Aorta (tissue), 5 donors: ENCODE measurements at places on chromosomes 4 and X. TPM values are rescaled to one million over a fixed set of nuclear protein-coding genes. Genes with fewer than 3 reads are reported as not detected.

COL4A6 gene
- 7.2 TPM for total RNA-seq

DCHS2 gene
- 0.03 TPM for total RNA-seq

RAB33A gene
- total RNA-seq = 0.69 TPM

GRCh38 chr4:183205193-183205592 is 106.1 kb downstream of the WWC2 start:
- no peaks in the 10 kb centered on the region for H3K27me3 ChIP-seq
- DNase-seq = no peak
- no peaks in the 10 kb centered on the region for H3K36me3 ChIP-seq

- no peaks in the 10 kb centered on the region for H3K36me3 ChIP-seq
- H3K27ac ChIP-seq = no peak overlapping the region
- H3K4me3 ChIP-seq = no peak overlapping the region
- DNase-seq = no peak
- H3K4me1 ChIP-seq = no peaks in the 10 kb centered on the region
These were observed 33.2 kb upstream of the CLDN24 start for GRCh38 chr4:183355405-183355804.

DNA sequence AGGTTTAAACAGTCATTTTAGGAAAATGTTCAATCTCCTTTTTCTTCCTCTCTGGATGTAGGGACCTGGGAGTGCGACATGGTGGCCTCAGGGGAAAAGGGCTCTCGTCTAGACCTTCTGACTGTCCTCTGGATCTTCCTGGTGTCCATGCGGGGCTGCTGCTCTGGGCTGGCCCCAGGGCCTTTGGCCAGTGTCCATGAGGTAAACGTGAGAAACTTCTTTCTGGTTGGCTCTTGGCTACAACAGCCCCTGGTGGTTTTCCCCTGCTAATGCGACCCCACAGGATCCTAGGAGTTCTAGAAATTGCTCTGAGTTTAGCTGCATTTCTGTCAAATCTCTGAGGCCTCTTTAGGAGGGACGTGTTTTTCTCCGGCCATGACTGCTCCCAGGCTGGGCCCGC is 85.7 kb downstream of the MFAP3L start:
- no peaks in the 10 kb centered on the region for H3K36me3 ChIP-seq
- no peaks in the 10 kb centered on the region for H3K27me3 ChIP-seq
- H3K27ac ChIP-seq = no peak overlapping the region
- no peaks in the 10 kb centered on the region for H3K4me1 ChIP-seq

DNA sequence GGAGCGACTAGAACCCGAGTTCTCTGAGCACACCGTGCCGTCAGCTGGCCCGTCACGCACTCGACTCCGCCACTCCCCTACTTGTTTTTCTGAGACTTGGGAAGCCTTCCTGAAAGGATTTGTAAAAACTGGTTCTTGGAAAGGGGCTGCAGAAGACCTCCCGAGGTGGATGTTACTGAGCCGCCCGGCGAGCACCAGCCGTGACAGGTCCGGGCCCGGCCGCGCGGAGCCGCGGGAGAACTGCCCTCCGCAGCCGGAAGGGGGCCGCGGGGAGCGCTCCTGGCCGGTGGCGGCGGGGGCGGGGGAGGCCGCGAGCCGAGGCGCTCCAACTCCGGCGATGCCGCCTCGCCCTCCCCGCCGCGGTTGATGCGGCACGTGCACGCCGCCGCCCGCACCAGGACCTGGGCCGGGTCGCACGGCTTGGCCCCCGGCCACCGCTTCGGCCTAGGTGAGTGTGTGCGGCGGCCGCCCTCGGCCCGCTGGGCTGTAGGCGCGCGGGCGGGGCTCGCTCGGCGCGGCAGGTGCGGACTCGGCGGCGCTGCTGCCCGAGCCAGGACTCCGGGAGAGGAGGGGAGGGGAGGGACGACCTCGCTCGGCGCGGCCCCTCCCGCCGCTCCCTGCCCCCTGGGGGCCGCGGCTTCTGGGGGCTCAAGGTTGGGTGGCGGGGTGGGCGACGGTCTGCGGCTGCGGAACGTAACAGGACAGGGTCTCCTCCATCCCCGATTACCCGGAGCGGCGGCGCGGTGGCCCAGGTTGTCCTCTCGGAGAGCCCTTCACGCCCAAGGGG is 1.7 kb downstream of the SPRY1 start:
- H3K27me3 ChIP-seq = no peaks in the 10 kb centered on the region
- H3K4me3 ChIP-seq = peak overlapping the region; percentile 81
- peak overlapping the region; percentile 87 for H3K27ac ChIP-seq
- H3K4me1 ChIP-seq = peaks cover 5% of the 10 kb centered on the region
- DNase-seq = peak; percentile 91

- H3K4me1 ChIP-seq = no peaks in the 10 kb centered on the region
- no peak overlapping the region for H3K27ac ChIP-seq
- no peak overlapping the region for H3K4me3 ChIP-seq
- H3K27me3 ChIP-seq = no peaks in the 10 kb centered on the region
- DNase-seq = no peak
These were observed 38.6 kb downstream of the TRPC5OS start for GRCh38 chrX:111914398-111915090.

GRCh38 chr4:31983677-31984076 is 1263.5 kb downstream of the PCDH7 start:
- no peaks in the 10 kb centered on the region for H3K36me3 ChIP-seq
- H3K27ac ChIP-seq = no peak overlapping the region
- no peak overlapping the region for H3K4me3 ChIP-seq
- no peaks in the 10 kb centered on the region for H3K27me3 ChIP-seq

DNA sequence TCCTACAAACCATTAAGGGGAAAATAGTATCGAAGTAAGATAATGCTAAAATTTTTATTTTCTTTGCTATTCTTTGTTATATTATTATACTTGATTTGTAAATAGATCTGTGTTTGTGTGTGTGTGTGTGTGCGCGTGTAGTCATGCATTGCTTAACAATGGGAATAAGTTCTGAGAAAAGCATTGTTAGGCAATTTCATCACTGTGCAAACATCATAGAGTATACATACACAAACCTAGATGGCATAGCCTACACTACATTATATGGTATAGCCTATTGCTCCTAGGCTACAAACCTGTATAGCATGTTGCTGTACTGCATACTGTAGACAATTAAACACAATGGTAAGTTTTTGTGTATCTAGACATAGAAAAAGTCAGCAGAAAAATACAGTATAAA is 17.1 kb downstream of the MTTP start:
- H3K36me3 ChIP-seq = no peaks in the 10 kb centered on the region
- no peaks in the 10 kb centered on the region for H3K27me3 ChIP-seq
- H3K4me1 ChIP-seq = no peaks in the 10 kb centered on the region
- H3K4me3 ChIP-seq = no peak overlapping the region

DNA sequence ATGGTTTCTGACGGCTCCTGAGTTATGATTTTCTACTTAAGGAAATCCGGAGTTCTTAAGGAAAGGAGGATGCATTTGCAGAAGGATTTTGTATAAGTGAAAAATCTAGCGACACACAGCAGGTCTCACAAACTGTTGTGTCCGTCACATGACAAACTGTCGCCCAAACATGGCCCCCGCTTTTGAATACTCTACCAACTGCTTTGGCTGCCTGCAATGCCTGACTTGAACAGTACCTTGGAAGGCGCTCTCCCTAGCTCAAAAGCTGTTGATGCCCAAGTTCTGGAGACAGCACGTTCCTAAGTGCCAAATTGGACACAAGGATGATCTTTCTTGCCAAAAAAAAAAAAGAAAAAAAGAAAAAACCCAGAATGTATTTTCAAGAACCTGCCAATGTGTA is 103.2 kb downstream of the ENPP6 start:
- H3K4me3 ChIP-seq = no peak overlapping the region
- no peak overlapping the region for H3K27ac ChIP-seq
- DNase-seq = no peak
- H3K36me3 ChIP-seq = no peaks in the 10 kb centered on the region

- H3K36me3 ChIP-seq = no peaks in the 10 kb centered on the region
- H3K27ac ChIP-seq = no peak overlapping the region
- no peaks in the 10 kb centered on the region for H3K27me3 ChIP-seq
- H3K4me3 ChIP-seq = no peak overlapping the region
These were observed 92.0 kb downstream of the TMEM144 start for GRCh38 chr4:158302076-158302866.

DNA sequence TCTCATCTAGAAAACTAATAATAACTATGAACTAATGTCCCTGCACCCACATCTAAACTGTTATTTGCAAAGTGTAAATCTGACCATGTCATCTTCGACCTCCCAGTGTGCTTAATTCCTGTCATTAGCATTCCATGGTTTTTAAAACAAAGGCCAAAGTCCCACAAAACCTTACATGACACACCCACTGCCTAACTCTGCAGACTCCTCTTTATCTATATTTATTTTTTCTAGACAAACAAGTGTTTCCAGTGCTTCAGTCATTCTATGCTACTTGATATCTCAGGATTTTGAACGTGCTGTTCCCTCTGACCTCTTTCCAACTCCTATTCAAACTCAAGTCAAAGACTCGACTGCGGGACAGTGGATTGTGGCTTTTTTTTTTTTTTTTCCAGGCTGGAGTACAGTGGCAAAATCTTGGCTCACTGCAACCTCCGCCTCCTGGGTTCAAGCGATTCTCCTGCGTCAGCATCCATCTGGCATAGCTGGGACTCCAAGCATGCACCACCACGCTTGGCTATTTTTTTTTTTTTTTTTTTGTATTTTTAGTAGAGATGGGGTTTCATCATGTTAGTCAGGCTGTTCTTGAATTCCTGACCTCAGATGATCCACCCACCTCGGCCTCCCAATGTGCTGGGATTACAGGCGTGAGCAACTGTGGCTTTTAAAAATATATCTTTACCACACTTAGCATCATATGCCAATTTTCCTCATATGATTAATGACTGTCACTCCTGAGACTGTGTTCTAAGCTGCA is 1511.0 kb downstream of the ARAP2 start:
- H3K4me1 ChIP-seq = no peaks in the 10 kb centered on the region
- no peak overlapping the region for H3K4me3 ChIP-seq
- DNase-seq = no peak
- H3K27ac ChIP-seq = no peak overlapping the region
- no peaks in the 10 kb centered on the region for H3K36me3 ChIP-seq
- no peaks in the 10 kb centered on the region for H3K27me3 ChIP-seq

GRCh38 chrX:104659005-104659744 is 93.2 kb downstream of the IL1RAPL2 start:
- no peaks in the 10 kb centered on the region for H3K36me3 ChIP-seq
- no peak overlapping the region for H3K27ac ChIP-seq
- no peaks in the 10 kb centered on the region for H3K4me1 ChIP-seq
- no peaks in the 10 kb centered on the region for H3K27me3 ChIP-seq
- H3K4me3 ChIP-seq = no peak overlapping the region
- DNase-seq = peak; percentile 43

GRCh38 chr4:762211-763190 is 56.9 kb downstream of the PCGF3 start:
- H3K4me3 ChIP-seq = no peak overlapping the region
- no peak overlapping the region for H3K27ac ChIP-seq
- H3K4me1 ChIP-seq = no peaks in the 10 kb centered on the region
- DNase-seq = no peak

DNA sequence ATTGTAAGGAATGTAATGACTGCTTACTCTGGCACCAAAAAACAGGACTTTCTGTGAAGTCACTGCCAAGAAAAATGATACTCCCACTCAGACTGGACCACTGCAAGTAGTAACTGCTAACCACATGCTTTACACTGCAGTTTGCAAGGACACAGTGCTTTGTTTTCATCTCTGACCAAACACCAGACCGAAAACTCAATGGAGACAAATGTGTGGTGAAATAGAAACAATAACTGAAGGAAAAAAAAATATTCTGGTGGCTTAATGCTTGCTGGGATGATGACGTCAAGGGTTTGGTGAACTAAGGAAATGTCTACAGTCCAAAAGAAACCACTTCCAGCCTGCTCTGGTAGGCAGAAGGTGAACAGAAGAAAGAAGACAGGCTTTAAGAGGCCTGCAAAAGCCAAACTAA is 13.2 kb downstream of the GPC4 start:
- H3K27me3 ChIP-seq = no peaks in the 10 kb centered on the region
- no peak overlapping the region for H3K4me3 ChIP-seq
- H3K36me3 ChIP-seq = no peaks in the 10 kb centered on the region
- H3K27ac ChIP-seq = no peak overlapping the region

- H3K4me3 ChIP-seq = no peak overlapping the region
- H3K36me3 ChIP-seq = no peaks in the 10 kb centered on the region
- peak; percentile 73 for DNase-seq
- H3K27me3 ChIP-seq = no peaks in the 10 kb centered on the region
- H3K27ac ChIP-seq = no peak overlapping the region
- no peaks in the 10 kb centered on the region for H3K4me1 ChIP-seq
These were observed 280.9 kb upstream of the RPS6KA3 start for GRCh38 chrX:20547611-20548051.

- DNase-seq = no peak
- H3K36me3 ChIP-seq = no peaks in the 10 kb centered on the region
- H3K27ac ChIP-seq = no peak overlapping the region
- H3K4me3 ChIP-seq = no peak overlapping the region
- no peaks in the 10 kb centered on the region for H3K4me1 ChIP-seq
These were observed 30.9 kb downstream of the RASSF6 start for GRCh38 chr4:73589261-73589847.

GRCh38 chr4:71497078-71497477 is 158.3 kb downstream of the SLC4A4 start:
- no peaks in the 10 kb centered on the region for H3K27me3 ChIP-seq
- no peak overlapping the region for H3K27ac ChIP-seq
- no peak overlapping the region for H3K4me3 ChIP-seq

- no peaks in the 10 kb centered on the region for H3K36me3 ChIP-seq
- no peak overlapping the region for H3K4me3 ChIP-seq
- H3K27me3 ChIP-seq = no peaks in the 10 kb centered on the region
- no peak overlapping the region for H3K27ac ChIP-seq
- DNase-seq = no peak
These were observed 1290.9 kb downstream of the PCDH18 start for GRCh38 chr4:136241221-136241986.

DNA sequence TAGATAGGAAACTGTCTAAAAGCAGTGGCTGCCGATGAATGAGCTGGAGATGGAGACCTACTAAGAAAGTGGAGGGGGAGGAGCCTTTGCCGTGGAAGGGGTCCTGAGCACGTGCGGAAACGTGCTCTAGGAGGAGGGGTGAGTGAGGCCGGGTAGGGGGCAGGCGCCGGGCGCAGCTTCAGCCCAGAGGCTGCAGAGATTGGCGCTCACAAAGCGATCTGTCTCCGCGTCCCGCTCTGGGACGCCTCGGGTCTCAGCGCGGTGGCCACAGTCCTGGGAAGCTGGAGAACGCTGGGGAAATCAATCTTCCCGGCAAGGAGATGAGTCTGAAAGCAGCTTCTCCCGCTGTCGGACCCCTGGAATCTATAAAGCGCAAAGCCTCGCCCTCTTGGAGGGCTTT is 444 bp upstream of the ARHGAP6 start:
- H3K4me3 ChIP-seq = peak overlapping the region; percentile 40
- H3K27me3 ChIP-seq = no peaks in the 10 kb centered on the region
- H3K36me3 ChIP-seq = no peaks in the 10 kb centered on the region
- no peaks in the 10 kb centered on the region for H3K4me1 ChIP-seq
- DNase-seq = peak; percentile 75

DNA sequence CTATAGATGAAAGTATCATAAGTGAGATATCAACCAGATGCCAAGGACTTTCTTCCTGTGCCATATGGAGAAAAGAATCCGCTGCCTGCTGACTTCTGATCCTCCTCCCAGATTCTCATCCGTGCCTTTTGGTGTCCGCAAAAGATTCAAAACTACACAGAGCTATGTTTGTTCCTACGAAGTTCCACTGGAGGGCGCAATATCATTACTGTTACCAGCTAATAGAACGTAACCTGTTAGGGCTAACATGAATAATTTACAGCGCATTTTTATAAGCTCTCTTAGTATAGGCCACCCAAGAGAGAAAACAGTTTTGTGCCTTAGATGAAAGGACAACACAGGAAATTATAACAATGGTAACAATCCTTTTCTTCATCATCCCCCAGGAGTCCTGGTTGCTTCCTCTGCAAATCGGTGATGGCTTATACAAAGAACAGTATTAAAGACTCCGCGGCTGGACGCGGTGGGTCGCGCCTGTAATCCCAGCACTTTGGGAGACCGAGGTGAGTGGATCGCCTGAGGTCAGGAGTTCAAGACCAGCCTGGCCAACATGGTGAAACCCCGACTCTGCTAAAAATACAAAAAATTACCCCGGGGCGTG is 22.8 kb upstream of the CENPVL3 start:
- no peak for DNase-seq
- H3K36me3 ChIP-seq = no peaks in the 10 kb centered on the region
- no peaks in the 10 kb centered on the region for H3K4me1 ChIP-seq
- H3K27ac ChIP-seq = no peak overlapping the region
